Lung (tissue), 17 donors: ENCODE measurements at places on chromosomes 6 and 20. TPM values are rescaled to one million over a fixed set of nuclear protein-coding genes. Genes with fewer than 3 reads are reported as not detected.

- H3K27ac ChIP-seq = no peak overlapping the region
- H3K27me3 ChIP-seq = no peaks in the 10 kb centered on the region
- H3K4me1 ChIP-seq = no peaks in the 10 kb centered on the region
- no peak overlapping the region for H3K4me3 ChIP-seq
- no peaks in the 10 kb centered on the region for H3K36me3 ChIP-seq
These were observed 30.8 kb downstream of the IL20RA start for GRCh38 chr6:137013738-137014602.

The ASIP gene
- total RNA-seq = not detected

DNA sequence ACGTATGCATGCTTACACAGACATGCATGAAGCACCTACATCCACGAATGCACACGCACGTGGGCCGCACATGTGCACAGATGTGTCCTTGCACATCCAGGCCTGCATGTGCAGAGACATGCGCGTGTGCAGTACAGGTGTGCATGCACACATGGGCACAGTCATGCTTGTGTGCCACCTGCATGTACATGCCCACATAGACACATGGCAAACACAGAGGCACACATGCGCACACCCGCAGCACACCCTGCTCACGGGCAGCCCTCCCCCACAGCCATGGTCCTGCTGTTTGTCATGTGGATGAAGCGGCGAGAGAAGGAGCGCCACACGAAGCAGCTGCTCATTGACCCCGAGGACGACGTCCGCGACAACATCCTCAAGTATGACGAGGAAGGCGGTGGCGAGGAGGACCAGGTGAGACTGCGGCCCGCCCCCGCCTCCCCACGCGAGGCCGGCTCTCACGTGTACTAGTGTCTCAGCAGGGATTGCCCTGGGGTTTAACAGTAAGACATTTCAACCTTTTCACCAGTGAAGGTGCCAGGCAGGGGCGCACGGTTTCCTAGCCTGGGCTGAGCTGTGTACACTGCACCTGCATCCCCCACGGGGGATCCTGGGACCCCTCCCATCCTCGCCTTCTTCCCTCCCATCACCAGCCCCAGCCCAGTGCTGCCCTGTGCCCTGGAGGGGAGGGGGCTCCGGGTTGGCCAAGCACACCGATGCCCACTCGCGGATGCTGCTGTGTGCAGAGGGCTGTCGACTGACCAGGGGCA, 132.8 kb downstream of the TAF4 start:
- no peak overlapping the region for H3K4me3 ChIP-seq
- no peaks in the 10 kb centered on the region for H3K4me1 ChIP-seq
- H3K27ac ChIP-seq = no peak overlapping the region
- no peaks in the 10 kb centered on the region for H3K27me3 ChIP-seq

GRCh38 chr6:37696220-37696840, 1.4 kb downstream of the MDGA1 start:
- no peak overlapping the region for H3K27ac ChIP-seq
- peak; percentile 24 for DNase-seq
- H3K27me3 ChIP-seq = peaks cover 30% of the 10 kb centered on the region
- H3K4me3 ChIP-seq = peak overlapping the region; percentile 13
- peaks cover 10% of the 10 kb centered on the region for H3K4me1 ChIP-seq

DNA sequence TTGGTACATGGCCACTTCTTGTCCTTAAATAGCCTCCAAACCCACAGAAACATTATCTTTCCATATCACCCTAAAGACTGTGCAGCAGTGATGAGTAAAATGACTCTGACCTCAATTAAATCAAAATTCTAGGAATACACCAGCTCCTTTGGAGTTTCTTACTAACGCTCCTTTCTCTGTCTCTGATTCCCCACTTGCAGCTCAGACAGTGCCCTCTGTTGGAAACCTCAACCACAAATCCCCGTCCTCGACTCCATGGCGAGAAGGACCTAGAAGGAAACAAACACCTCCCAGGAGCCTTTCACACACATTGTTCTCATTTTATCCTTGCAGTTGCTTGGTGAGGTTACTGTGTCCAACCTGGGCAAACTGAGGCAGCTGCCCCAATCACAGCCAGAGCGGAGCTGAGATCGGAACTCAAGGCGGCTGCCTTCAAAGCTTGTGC, 17.7 kb upstream of the PARD6B start:
- no peaks in the 10 kb centered on the region for H3K36me3 ChIP-seq
- H3K4me1 ChIP-seq = peaks cover 4% of the 10 kb centered on the region
- DNase-seq = peak; percentile 60
- no peak overlapping the region for H3K27ac ChIP-seq

GRCh38 chr6:119526561-119527230, 177.1 kb upstream of the MAN1A1 start:
- H3K27ac ChIP-seq = no peak overlapping the region
- H3K4me3 ChIP-seq = no peak overlapping the region
- H3K27me3 ChIP-seq = no peaks in the 10 kb centered on the region

- peaks cover 10% of the 10 kb centered on the region for H3K27me3 ChIP-seq
- peak; percentile 63 for DNase-seq
- peak overlapping the region; percentile 58 for H3K4me3 ChIP-seq
- H3K27ac ChIP-seq = no peak overlapping the region
- peaks cover 7% of the 10 kb centered on the region for H3K4me1 ChIP-seq
- H3K36me3 ChIP-seq = no peaks in the 10 kb centered on the region
These were observed 25.3 kb downstream of the RIPOR2 start for GRCh38 chr6:24910331-24910960.

DNA sequence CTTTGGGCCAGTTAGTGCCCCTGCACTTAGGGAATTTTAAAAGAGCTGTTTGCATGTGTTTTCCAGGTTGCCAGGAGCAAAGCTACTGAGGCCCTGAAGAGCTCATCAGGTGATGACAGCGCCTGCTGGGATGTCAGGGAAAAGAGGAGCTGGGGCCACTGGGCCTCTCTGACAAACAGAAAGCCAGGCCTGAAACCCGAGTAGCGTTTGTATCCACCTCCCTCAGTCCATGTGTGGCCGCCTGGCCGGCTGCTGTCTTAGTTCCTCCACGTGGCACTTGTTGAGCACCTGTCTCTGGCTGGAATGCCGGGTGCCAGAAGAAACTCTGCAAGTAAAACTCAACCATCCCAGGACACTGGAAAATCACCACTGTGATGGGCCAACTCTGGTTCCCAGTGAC, 601.2 kb downstream of the CDH26 start:
- no peaks in the 10 kb centered on the region for H3K27me3 ChIP-seq
- H3K4me1 ChIP-seq = no peaks in the 10 kb centered on the region
- no peak overlapping the region for H3K27ac ChIP-seq
- no peak overlapping the region for H3K4me3 ChIP-seq
- no peaks in the 10 kb centered on the region for H3K36me3 ChIP-seq

GRCh38 chr6:2839982-2840748, 1.5 kb downstream of the SERPINB1 start:
- H3K27ac ChIP-seq = peak overlapping the region; percentile 93
- no peaks in the 10 kb centered on the region for H3K27me3 ChIP-seq
- peak overlapping the region; percentile 64 for H3K4me3 ChIP-seq
- peaks cover 11% of the 10 kb centered on the region for H3K4me1 ChIP-seq

- peaks cover 2% of the 10 kb centered on the region for H3K4me1 ChIP-seq
- DNase-seq = no peak
- H3K27ac ChIP-seq = no peak overlapping the region
- no peak overlapping the region for H3K4me3 ChIP-seq
- no peaks in the 10 kb centered on the region for H3K27me3 ChIP-seq
These were observed 336.5 kb upstream of the ARID1B start for GRCh38 chr6:156440688-156441087.

The KHDRBS2 gene
- total RNA-seq = 6.3 TPM

- no peaks in the 10 kb centered on the region for H3K36me3 ChIP-seq
- no peak overlapping the region for H3K4me3 ChIP-seq
- H3K27ac ChIP-seq = no peak overlapping the region
- DNase-seq = no peak
These were observed 19.8 kb downstream of the HDGFL1 start for GRCh38 chr6:22589118-22589517.

DNA sequence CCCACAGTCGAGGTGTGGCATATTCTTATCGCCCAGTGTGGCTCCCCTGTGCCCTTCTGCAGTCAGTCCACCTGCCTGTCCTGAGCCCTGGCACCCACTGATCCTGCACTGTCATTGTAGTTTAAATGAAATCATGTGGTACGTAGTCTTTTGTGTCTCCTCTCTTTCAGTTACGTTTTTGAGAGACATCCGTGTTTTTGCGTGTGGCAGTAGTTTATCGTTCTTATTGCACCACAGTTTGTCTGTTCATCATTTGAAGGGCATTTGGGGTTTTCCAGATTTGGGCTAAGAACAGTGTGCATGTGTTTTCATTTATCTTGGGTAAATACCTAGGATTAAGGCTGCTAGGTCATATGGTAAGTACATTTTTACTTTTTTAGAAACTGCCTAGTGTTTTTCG, 49.3 kb downstream of the SPATA2 start:
- no peaks in the 10 kb centered on the region for H3K4me1 ChIP-seq
- no peak for DNase-seq
- H3K27ac ChIP-seq = no peak overlapping the region
- no peak overlapping the region for H3K4me3 ChIP-seq
- H3K27me3 ChIP-seq = no peaks in the 10 kb centered on the region

GRCh38 chr6:107116328-107116892, 1.1 kb upstream of the BEND3 start:
- no peak overlapping the region for H3K4me3 ChIP-seq
- peak; percentile 57 for DNase-seq
- H3K27ac ChIP-seq = no peak overlapping the region
- H3K36me3 ChIP-seq = no peaks in the 10 kb centered on the region
- H3K27me3 ChIP-seq = peaks cover 5% of the 10 kb centered on the region
- no peaks in the 10 kb centered on the region for H3K4me1 ChIP-seq

GRCh38 chr6:31158863-31159855, 770 bp downstream of the TCF19 start:
- peak overlapping the region; percentile 77 for H3K4me3 ChIP-seq
- no peak overlapping the region for H3K27ac ChIP-seq
- H3K27me3 ChIP-seq = no peaks in the 10 kb centered on the region
- no peak for DNase-seq

GRCh38 chr6:80174900-80175572, 68.6 kb downstream of the BCKDHB start:
- no peak overlapping the region for H3K4me3 ChIP-seq
- no peak for DNase-seq
- H3K4me1 ChIP-seq = no peaks in the 10 kb centered on the region
- no peak overlapping the region for H3K27ac ChIP-seq

DNA sequence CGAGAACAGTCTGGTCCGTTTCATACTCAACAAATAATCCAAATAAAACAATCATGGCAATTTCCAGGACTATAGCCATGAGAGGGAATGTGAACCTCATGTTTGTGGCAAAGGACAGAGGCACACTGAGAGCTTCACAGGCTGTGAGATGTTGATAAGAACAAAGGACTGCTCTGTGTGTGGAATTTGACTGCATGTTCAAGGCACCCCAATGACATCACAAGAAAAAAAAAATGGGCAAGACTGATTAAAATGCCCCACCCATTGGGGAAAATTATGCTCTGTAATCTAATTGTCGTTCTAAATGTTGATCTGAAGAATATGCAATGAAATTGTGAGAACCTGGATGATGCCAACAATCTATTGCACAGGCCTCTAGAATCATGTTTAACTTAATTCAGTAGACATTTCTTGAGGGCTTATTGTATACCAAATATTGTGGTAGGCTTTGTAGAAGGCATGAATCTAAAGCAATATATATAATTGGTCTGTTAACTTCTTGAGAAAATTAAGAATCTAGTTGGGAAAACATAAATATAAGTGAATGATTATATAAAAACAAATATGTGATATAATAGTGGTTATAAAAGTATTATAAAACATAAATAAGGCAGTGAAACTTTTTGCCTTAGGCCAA, at the start of gene RHAG:
RHAG (minus strand) TSS at position 127 of the 637 bp plus-strand sequence; CDS start at position 100, 27 bp downstream.
- no peaks in the 10 kb centered on the region for H3K36me3 ChIP-seq
- DNase-seq = no peak
- no peaks in the 10 kb centered on the region for H3K27me3 ChIP-seq
- no peak within 1 kb of the TSS for H3K27ac ChIP-seq
